ENCODE measurements at places on chromosomes 1 and 21. TPM values are rescaled to one million over a fixed set of nuclear protein-coding genes. Genes with fewer than 3 reads are reported as not detected.

The OXCT2 gene
- total RNA-seq, result 4.0 TPM

The TNFSF4 gene
- 1.2 TPM for total RNA-seq

The UBL4B gene
- not detected for total RNA-seq

The PLPP3 gene
- total RNA-seq, result 61.9 TPM

The OR2AK2 gene
- 0.35 TPM for total RNA-seq

DNA sequence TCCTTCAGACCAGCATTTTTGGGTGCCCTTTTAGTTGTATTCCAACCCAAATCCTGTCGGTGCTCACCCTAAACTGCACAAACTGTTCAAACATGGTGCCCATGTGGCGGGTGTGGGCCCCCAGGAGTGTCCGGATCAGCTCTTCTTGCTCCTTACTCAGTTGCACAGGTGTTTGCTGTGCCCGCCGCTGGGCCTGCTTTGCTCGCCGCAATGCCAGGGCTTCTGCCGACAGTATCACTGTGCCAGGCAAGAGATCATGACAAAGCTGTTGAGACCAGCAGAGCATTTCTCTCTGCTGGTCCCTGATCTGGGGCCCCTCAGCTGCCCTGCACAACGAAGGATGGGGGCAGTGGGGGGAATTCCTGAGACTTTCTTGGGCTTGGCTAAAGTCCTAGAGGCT is 4.9 kb downstream of the NR1I3 start:
- no peak for DNase-seq

DNA sequence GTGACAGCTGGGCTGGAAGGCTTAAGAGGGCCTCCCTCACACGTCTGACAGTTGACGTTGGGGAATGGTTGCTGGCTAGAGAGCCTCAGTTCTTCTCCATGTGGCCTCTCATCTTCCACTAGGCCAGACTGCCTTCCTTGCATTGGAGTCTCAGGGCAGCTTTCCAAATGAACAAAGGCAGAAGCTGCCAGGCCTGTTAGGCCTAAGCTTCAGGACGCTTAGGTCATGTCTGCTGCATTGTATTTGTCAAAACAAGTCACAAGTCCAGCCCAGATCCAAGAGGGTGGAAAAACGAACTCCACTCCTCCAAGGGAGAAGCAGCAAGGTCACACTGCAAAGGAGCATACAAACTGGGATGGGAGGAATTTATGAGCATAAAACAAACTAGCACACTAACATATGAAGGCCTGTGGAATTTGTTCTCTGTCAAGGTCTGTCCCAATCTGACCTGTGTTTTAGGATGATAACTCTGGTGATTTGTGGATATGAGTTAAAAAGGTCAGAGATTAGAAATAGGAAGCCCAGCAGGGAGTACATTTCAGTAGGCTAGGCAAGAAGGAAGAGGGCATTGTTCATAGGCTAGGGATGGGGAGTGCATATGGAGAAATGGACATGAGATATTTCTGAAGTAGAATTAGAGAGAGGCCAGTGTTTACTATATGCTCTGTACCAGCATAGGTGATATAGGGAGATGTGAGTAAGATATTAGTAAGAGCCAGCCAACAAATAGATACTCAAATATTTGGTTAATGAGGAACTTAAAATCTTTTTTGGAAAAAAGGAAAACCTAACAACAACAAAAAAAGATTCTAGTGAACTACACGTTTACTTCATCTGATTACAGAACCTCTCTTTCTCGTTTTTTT is 29.1 kb upstream of the CNN3 start:
- DNase-seq, result no peak

DNA sequence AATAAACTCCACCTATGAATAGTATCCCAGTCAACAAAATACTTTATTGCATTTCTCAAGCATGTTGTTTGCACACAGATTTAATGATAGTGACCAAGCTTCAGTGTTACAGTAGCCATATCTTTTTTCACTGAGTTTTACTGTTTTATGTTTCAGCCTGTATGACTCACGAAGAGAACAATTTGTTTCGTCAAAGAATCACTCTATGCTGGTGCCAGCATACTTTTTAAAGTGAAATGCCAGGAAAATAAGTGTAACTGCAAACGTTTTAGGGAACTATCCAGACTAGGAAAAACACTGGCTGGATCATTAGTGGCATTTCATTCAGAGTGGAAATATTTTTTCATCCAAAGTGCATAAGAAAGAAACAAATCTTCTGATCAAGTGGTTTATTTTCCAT is 210.8 kb downstream of the COL11A1 start:
- DNase-seq, result no peak

DNA sequence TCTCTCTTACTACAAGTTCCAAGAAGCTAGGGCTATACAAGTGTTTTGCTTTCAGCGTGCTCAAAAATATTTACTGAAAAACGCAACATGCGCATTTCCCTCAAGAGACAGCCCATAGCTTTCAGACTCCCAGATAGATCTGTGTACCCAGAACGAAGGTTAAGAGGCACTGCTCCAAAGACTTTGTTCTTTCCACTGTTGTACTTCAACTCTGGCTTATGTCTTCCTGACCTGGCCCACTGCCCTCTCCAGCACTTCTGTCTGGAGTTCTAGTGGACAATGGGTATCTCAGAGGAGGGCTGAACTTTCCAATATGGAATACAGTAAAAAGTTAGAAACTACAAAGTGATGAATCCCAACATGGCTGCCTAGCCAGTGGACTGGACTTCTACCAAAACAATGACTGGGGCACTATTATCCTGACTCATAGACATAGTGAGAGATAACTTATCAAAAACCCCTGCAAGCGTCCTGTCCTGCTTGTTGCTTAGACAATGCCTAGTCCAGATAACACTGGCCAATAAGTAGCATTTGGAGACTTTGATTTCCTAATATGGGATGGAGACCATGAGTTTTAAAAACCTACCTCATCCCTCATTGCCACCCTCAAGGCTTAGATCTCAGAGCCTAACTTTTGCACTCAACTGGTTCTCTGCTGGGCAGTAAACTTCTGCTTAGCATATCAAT is 8.8 kb upstream of the ADAR start:
- DNase-seq, result no peak

- peak; percentile 65 for DNase-seq
These were observed 97.8 kb downstream of the EBNA1BP2 start for GRCh38 chr1:43074244-43074643.

- DNase-seq, result no peak
These were observed 3.8 kb downstream of the ARV1 start for GRCh38 chr1:230982696-230983095.
